Activated naive CD4-positive, alpha-beta T cell (primary cell): ENCODE measurements at places on chromosomes 11 and 22.

DNA sequence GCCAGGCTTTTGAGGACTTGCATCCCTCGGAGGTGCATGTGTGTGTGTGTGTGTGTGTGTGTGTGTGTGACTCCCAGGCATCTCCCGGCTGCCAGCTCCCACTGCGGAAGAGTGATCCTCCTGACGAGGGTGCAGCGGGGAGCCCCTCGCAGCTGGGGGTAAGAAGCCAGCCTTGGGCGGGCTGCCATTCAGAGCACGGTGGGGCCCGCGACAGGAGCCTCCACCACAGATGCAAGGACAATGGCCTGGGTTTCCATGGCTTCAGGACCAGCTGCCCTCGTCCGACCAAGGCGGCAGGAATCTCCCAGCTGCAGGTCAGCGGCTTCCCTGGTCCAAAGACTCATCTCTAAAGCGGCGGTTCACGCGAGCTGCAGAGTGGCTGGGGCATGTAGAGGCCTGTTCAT is 908.5 kb downstream of the BRD1 start:
- no peak for DNase-seq

DNA sequence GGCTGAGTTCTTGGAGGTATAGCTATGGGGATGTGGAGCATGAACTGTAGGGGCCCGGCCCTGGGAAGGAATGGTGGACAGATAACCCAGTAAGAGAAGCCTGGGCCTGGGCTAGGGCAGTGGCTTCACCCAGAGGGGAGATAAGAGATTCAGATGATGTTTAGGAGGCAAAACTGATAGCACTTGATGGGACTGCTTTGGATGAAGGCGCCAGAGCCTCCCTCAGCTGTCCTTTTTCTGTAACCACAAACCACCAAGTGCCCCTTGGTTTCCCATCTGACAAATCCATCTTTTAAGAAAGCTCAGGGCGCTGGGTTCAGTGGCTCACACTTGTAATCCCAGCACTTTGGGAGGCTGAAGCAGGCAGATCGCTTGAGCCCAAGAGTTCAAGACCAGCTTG is 23.4 kb downstream of the RELT start:
- DNase-seq, result no peak

- no peak for DNase-seq
These were observed 1.0 kb downstream of the CTSD start for GRCh38 chr11:1762537-1763302.

GRCh38 chr11:129383502-129383901 is 7.9 kb downstream of the BARX2 start:
- DNase-seq, result no peak

GRCh38 chr11:72039856-72040401 is 40.4 kb downstream of the NUMA1 start:
- no peak for DNase-seq

- no peak for DNase-seq
These were observed 21.6 kb downstream of the NNMT start for GRCh38 chr11:114317787-114318137.

DNA sequence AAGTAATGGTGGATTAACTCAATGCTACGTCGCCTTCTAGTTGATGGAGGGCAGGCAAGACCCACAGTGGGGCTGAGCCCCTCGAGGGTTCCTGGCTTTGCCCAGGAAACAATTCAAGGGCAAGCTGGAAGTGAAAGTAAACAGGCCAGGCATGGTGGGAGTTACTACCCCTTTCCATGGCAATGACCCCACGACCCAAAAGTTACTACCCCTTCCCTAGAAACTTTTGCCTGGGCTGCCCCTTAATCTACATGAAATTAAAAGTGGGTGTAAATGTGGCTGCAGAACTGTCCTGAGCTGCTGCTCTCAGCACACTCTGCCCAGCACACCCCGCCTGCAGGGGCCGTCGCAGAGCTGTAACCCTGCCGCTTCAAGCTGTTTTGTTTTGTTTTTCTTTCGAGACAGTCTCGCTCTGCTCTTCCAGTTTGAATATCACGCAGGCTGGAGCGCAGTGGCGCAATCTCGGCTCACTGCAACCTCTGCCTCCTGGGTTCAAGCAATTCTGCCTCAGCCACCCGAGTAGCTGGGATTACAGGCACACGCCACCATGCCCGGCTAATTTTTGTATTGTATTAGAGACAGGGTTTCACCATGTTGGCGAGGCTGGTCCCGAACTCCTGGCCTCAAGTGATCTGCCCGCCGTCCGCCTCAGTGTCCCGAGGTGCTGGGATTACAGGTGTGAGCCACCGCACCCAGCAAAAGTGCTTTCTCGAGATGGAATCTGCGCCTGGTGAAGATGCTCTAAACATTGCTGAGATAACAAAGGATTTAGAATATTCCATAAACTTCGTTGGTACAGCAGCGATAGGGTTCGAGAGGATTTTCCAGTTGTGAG is 5.9 kb upstream of the RNH1 start:
- no peak for DNase-seq

GRCh38 chr11:134142536-134142935 is 73.7 kb downstream of the JAM3 start:
- no peak for DNase-seq

DNA sequence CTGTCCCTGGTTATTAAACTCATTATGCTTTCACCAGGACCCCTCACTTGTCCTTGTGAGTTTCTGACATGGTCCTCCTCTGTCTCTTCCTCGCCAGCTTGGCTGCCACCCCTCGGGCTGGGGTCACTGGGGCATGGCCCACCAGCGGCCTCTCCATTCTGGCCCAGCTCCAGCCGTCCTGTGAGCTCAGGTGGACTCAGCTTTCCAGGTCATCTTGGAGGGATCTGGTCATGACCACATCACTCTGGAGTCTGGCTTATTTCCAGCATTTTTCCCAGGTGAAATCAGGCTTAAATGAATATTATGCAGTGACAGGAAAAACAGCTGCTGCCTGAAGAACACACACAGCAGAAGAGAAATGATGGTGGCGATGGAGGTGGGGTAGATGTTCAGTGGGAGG is 224.5 kb downstream of the ADAMTS15 start:
- no peak for DNase-seq

- no peak for DNase-seq
These were observed 142.8 kb downstream of the MAML2 start for GRCh38 chr11:96200243-96200642.

- no peak for DNase-seq
These were observed 3.2 kb downstream of the ARHGEF12 start for GRCh38 chr11:120339394-120339890.

- DNase-seq, result no peak
These were observed 1.4 kb downstream of the TENM4 start for GRCh38 chr11:79439410-79439885.

GRCh38 chr11:65611758-65612603 is 2.0 kb downstream of the MAP3K11 start:
- no peak for DNase-seq

DNA sequence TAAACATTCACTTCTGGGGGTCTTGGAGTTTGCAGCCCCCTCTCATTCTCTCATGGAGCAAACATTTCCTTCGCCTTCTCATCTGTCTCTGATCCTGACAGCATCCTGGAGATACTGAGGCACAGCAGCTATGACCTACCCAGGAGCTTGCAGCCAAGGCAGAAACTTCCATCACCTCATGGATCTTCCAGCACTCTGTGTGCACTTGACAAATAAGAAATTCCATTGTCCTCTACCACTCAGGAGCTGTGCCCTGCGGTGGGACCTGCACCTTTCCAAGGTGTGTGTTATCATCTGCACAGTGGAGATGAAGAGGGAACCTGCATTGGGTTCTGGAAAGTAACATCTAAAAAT is 49.1 kb downstream of the GGTLC2 start:
- no peak for DNase-seq

DNA sequence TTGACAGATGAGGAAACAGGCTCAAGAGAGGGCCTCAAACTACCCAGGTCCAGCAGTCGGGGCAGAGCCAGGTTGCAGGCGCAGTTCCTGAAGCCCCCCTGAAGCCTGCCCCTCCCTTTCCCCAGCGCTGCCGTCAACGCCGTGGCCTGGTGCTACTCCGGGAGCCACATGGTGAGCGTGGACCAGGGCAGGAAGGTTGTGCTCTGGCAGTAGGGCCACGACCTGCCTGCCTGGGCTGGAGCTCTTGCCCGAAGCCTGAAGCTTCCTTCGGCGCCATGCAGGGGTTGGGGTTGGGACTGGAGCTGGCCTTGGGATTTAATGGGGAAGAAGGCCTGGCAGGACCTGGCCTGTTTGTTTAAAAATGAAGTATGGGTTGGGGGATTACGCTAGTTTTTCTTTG is 15.0 kb downstream of the ATG16L2 start:
- no peak for DNase-seq

DNA sequence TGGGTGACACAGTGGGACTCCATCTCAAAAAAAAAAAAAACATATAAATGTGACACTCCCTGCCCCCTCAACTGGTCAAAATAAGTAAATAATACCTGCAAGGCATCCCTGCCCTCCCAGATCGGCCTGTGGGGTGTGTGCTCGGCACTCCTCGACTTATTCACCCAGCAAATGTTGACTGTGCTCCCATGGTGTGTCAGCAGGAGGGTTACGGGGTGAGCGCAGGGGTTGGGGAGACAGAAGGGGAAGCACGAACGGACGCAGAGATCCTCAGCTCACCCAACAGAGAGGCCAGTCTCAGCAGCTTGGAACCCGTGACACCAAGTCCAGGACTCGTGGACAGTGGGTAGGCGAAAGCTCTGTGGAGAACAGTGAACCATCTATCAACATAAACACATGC is 1.6 kb upstream of the ADM2 start:
- DNase-seq, result no peak

DNA sequence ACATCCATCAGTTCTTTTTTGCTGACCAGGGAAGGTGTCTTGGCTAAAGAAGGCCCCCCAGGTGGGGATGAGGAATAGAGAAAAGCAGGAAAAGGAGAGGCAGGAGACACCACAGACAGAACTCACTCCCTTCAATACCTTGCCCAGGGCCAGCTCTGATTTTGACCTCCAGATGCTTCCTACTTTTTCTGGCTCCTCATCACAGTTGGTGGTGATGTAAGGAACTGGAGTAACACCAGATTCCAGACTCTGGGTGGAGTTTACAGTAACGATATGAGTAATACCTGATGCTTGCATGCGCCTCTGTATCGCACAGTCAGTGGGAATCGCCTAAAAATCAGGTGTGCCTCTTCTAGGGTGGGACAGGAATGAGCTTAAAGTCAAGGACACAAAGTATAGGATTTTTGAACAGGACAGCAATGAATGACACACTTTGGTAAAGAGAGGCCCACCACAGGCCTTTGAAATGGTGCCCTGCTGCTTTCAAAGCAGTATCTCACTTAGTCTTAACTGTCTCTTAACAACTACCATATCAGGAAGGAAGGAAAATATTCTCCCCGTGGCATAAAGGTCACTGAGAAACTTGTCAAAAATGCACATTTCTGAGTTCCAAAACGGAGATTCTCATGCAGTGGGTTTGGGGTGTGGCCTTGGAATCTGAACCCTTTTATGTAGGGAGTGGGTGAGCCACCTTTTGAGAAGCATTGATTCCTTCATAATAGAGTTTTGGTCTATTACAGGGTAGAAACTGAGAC is 140.8 kb downstream of the SNX19 start:
- no peak for DNase-seq

GRCh38 chr22:37043828-37044538 is 7.6 kb upstream of the KCTD17 start:
- DNase-seq, result peak; percentile 15

- no peak for DNase-seq
These were observed 33.6 kb upstream of the TUB start for GRCh38 chr11:8047382-8047781.

GRCh38 chr11:33063326-33063881 is 24.0 kb downstream of the TCP11L1 start:
- no peak for DNase-seq

- no peak for DNase-seq
These were observed 157.8 kb upstream of the GRK3 start for GRCh38 chr22:25406510-25407210.

- no peak for DNase-seq
These were observed 5.2 kb downstream of the TMEM138 start for GRCh38 chr11:61367406-61367805.

DNA sequence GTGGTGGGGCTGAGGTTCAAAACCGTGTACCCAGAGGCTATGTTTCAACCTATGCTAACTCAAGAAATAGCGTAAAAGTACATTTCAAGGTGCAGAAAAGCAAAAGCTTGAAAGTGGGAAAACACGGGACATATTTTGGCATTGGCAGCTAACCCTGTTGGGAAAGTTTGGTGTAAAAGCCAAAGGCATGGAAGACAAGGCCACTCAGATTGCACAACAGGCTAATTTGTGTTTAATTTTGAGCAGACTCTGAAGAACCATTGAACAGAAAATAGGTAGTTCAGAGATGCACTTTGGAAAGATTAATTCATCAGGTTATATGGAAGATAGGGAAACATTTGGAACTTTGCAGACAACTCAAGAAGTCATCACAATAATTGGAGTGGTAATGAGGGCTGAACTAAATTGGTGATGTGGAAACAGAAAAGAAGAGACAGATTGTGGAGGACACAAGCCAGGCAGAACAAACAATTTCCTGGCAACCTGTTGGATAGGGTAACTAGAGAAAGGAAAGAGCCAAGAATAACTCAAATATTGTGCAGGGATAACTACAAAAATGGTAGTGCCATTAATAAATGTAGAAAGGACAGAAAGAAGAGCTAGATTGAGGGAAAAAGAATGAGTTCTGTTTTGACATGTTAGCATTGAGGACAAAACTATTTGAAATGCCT is 140.5 kb upstream of the PGR start:
- no peak for DNase-seq

- no peak for DNase-seq
These were observed 62.5 kb downstream of the TCF20 start for GRCh38 chr22:42207918-42208317.

GRCh38 chr11:29389793-29390192 is 627.0 kb downstream of the KCNA4 start:
- no peak for DNase-seq

- DNase-seq, result no peak
These were observed 19.7 kb downstream of the CLNS1A start for GRCh38 chr11:77617892-77618291.

DNA sequence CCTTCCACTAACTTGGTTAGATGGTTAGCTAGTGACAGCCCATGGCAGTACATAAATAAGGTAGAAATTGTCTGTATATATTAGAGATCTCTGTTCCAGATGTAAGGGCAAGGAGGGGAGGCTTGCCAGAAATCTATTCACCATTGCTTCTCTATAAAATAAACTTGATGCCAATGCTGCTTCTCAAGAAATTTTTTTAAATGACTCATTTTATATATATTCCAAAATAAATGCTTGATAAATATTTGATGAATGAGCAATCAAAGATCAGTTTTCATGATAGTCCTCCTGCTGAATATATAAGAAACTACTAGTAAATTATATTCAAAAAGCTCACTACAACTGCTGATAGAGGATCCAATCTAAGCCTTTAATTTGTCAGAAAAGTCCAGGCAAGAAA is 710.6 kb upstream of the CCDC179 start:
- DNase-seq, result no peak

- DNase-seq, result no peak
These were observed 2.6 kb downstream of the PATZ1 start for GRCh38 chr22:31343235-31344191.

DNA sequence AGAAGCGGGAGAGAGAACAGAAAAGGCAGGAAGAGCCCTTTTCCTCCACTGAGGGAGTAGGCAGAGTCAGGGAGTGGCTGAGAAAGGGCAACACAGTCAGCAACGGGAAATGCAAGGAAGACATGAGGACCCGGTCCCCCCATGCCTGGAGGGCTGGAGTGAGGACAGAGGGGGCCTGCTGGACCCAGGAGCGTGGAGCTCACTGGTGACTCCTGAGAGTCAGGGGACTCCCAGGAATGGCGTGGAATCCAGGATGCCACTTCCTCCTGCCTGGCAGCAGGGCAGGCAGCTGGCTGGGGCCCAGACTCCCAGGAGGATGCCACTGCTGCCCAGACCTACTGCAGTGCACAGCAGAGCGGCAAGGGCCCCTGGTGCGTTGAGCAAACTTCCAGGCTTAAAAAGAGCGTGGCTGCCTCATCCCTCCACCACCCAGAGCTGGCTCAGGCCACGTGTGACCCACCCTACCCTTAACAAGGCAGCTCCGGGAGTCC is 11.3 kb downstream of the C11orf21 start:
- no peak for DNase-seq
